ENCODE measurements at places on chromosomes 1 and 21.

- peak; percentile 75 for DNase-seq
Measured at GRCh38 chr21:32515874-32516273, 69.4 kb downstream of the TCP10L start.

- DNase-seq = no peak
Measured at GRCh38 chr1:239593527-239593926, 207.2 kb downstream of the CHRM3 start.

- no peak for DNase-seq
Measured at GRCh38 chr1:39490596-39491145, 765 bp upstream of the BMP8A start.

DNA sequence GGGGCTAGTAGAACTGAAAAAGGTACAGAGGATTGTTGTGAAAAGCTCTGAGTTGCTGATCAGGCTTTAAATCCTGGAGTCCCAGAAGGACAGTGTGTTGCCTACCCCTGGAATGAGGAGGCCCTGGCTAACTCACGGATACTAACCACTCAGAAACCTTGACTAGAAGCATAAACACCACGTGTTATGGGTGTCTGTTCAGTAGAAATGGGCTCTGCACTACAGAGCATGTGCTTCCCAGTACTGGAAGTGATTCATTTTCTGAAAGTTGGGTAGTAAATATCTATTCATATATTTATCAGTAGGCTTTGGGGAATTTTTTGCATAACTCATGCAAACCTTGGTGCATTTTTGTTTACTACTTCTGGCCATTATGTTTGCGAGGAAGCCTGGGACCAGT, 15.1 kb upstream of the CLCA1 start:
- no peak for DNase-seq

DNA sequence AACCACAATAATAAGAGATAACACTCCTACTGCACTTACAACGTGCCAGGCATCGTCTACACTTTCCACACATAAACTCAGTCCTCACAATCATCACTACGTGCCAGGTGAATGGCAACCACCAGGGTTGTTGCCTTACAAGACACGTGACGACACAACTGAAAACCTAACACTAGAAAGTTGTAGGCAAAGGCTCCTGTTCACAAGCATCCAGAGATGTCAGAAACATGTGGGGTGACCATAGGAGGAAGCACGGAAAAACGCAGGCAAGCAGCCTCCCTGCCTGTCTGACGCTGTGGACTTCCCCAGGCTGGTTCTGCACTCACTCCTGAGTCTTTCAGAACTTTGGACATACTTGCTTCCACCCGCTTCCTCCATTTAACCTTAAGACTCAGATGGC, 7.0 kb downstream of the CAPZB start:
- no peak for DNase-seq

DNA sequence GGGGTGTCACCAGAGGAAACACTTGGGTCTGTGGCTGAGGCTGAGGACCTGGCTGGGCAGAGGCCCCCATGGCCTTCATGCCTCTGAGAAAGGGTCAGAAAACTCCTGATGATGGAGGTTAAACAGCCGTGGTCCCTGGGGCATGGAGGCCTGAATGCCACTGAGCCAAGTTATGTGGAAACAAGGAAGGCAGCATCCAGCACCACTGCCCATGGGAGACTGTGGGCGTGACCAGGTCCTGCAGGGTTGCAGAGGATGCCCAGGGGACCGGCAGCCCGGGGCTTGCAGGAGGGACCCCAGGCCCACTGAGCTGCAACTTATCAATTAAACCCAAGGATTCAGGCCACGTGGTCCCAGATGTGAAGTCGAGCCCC, 18.9 kb upstream of the COL6A2 start:
- DNase-seq = no peak

DNA sequence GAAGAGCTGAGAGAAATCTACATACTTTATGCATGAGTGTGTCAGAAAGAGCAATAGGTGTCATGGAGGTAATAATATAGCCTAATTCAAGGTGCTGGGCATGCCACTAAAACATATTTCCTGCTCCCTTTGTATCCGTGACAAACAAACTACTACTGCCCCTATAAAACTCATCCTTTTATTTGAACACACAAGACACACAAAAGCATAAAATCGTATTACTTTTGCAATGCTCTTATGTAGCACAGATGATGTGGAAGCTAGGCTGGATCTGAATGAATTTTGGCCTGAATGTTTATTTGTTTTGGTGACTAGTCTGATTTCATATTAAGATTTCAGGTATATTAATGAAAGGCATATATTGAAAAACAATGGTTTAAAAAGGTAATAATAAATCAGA, 239.3 kb upstream of the NEGR1 start:
- DNase-seq = no peak

- peak; percentile 25 for DNase-seq
Measured at GRCh38 chr1:29465755-29466154, 229.4 kb downstream of the PTPRU start.

DNA sequence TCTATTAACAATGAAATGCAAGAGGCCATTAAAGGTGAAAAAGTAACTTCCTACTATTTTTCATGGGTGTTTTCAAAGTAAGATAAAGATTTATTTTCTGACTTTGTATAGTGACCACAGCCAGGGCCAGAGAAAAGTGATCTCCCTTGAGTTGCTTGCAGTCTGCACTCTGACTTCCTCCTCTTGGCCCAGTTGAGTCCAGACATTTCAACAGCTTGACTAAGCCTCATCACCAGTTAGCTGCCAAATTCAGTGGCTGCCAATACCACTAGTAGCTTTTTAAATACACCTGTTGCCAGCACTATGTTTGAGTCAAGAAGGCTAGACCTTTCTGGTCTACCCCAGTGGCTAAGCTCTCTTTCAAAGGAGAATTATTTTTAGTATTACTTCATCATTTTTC, 3.7 kb upstream of the NEK7 start:
- DNase-seq = no peak

DNA sequence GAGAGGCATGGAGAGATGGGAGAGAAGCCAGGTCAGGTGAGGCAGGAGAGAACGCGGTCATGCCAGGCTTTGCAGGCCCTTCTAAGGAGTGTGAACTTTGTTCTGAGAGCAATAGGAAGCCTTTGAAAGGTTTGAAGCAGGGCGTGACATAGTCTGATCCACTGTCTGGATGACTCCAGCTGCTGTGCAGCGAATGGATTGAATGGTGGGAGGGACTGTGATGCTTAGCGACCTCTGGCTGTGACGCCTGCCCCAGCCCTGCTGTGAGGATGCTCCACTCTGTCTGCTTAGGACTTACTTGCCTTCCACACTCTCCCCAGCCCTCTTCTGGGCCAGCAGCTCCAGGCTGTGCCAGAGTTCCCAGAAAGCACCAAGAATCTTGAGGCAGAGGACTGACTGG, 41.8 kb upstream of the POU3F1 start:
- DNase-seq = no peak

DNA sequence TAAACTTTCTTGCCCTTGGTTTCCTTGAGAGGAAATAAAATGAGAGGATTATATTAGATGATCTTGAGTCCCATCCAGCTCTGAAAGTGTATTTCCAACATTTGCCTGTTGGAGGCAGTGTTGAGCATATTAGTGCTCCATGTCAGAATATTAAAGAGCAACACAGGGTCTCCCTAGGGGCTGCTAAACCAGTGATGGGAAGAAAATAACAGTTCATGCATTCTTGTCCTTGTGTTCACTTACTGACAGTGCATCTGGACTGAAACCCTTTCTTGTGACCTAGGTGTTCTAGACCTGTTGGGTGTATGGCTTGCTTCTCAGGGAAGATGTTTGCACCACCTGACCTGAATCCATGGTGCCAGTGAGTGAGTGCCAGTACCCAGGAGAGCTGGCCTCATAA, 124.7 kb upstream of the KIAA0040 start:
- DNase-seq = peak; percentile 66

- no peak for DNase-seq
Measured at GRCh38 chr1:69985376-69985775, 220.0 kb downstream of the LRRC40 start.

DNA sequence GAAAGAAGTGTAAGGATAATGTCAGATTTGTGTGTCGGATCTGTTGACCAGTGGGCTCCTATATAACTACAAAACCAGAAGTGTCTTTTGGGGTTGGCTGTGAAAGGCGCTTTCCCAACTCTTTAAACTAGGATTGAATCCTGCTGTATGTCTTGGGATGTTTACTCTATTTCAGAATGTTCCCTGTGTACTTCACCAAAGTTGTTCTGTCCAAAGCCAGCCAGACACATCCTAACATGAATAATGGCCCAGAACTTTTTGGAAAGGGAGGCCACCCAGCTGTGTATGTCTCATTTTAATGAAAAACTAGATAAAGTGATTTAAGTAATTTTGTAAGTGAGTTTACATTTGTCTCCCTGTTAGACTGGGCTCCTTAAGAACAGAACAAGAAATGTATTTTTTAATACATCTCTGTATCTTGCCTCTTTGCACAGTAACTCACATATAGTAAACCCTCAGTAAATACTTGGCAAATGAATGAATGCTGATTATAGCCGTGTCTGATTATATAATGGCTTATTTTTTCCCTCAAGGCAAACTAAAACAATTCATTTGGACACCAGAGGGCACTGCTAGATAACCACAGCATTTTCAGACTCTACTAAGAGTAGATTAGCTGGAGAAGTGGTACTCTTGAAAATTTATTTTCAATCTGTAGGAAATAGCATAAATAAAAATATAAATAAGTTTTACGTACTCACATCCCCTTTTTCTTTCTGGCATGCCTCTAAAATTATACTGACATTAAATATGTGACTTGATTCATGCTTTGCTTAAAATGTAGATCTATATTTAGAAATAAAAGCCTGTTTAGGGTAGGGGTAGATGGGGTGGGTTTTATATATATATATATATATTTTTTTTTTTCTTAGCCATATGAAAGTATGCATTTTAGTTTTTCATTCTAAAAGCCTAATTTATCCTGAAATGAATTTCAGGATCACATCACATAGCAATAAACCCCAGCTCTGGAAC, 23.8 kb downstream of the TSEN15 start:
- DNase-seq = peak; percentile 51

- no peak for DNase-seq
Measured at GRCh38 chr1:176989023-176989422, 175.5 kb downstream of the ASTN1 start.

DNA sequence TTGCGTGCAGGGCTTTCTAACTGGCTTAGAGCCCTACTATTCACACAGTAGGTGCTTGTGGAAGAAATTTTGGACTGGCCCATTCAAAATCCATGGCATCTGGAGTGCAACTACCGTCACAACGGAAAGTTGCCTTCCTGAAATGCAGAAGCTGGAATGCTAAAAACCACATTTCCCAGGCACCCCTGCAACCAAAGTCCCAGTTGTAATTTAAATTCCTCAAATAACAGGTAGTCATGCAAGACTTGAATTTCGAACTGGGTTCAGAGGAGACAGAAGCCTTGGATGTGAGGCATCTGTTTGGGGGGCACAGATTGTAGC, 186.7 kb downstream of the TOMM20 start:
- no peak for DNase-seq

DNA sequence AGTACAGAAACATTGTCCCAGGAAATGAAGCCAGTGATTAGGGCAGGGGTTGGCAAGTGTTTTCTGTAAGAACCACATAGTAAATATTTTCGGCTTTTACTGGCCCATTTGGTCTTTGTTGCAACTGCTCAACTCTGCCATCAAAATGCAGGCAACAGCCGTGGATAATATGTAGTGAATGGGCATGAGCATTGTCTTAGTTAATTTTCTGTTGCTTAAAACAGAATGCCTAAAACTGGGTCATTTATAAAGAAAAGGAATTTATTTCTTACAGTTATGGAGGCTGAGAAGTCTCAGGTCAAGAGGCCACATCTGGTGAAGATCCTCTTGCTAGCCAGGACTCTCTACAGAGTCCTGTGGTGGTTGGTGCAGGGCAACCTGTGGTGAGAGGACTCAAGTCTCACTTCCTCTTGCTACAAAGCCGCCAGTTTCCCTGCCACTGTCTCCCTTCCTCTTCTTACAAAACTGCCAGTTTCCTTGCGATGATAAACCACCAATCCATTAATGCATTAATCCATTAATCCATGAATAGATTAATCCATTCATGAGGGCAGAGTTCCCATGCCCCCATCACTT, 166.4 kb downstream of the PSMG1 start:
- DNase-seq = no peak

- peak; percentile 82 for DNase-seq
Measured at GRCh38 chr21:45074048-45074817, at the start of gene ADARB1. Gene ADARB1, plus strand, starts transcription at chr21:45074580. Its CDS starts 97,077 bp downstream, at chr21:45171657.

GRCh38 chr1:228089519-228090380, 7.2 kb downstream of the ARF1 start:
- DNase-seq = no peak

GRCh38 chr1:81577004-81577697, 223.6 kb upstream of the ADGRL2 start:
- DNase-seq = no peak

- DNase-seq = no peak
Measured at GRCh38 chr1:37716321-37716720, 24.0 kb downstream of the CDCA8 start.

DNA sequence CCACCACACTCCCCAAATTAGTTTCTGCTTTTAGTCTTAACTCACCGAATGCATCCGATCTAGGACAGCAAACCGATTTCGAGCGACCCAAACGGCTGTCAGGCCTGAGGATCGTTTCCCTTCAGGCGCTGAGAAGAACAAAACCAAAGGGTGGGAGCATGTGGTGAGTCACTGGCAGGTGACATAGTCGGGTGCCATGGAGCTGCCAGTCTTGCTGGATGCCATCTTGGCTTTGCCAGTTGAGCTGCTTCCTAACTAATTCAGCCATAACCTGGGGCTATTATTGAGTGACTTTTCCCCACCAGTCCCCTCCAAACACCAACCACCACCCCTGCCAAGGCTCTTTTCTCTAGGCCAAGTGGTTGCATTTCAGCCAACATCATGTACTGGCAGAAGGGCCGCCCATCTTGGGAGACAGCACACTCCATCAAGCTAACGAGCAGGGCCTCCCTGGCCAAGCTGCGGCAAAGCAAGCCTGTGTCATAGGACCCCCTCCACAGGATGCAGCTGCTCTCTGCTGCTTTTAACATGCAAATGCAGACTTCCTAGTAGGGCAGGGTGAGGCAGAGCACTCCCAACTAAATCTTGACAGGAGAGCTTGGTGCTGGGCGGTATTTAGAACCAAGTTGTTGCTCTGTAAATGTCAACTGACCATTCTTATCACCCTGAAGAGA, 22.3 kb upstream of the PEX19 start:
- no peak for DNase-seq
